ENCODE measurements at places on chromosomes 13 and 19.

DNA sequence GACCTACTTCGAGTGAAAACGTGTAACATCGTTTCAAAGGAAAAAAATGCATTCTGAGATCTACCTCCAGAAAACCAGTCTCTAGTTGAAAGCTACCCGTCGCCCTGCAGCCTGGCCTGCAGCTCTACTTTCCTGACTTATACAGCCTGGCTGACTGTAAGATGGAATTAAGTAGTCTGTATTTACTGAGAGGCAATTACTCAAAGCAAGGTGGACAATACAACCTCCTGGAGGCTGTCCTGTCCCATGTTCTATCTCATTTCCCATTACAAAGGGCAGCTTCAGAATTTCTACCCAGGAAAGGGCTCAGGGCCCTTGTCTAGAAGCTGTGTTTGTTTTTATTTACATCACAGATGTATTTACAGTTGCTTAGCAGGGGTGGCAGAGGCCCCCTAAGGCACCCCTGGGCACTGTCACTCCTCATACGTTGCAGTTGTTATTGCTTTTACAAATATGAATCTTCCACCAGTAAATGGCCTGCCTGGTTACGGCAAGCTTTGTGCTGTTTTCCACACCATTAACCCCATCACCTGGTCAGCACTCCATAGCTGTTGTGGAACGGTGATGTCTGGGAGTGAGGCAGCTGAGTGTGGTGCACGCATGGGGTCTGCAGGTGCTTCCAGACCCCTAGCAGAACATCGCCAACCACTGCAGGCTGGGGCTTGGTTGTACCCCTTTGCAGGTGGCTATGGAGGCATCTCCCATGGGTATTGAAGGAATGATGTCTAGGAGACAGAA, 46.3 kb upstream of the MTIF3 start:
- no peak for DNase-seq

DNA sequence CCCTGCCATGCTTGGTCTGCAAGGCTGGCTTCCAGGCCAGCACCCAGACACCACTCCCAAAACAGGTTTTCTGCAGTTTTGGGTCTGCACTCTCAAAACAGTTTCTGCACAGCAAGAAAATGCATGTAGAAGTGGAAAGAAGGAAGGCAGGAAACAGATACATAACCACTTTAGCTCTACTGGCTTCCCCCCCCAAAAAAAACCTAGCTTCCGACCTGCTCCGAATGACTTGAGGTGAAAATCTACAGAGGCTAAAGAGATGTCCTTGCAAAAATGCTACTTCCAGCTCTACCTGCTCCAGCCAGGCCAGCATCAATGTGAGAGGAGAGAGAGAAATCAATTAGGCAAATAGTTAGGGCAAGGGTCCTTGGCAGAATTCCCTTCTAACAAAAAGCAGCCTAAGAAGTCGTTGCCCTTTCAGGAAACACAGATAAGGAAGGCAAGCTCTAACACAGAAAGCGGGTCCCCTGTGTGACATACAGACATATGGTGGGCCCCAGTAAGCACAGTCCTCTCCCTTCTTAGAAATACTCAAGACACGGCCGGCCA, 3.4 kb downstream of the C19orf12 start:
- no peak for DNase-seq

- DNase-seq, result no peak
Observed at GRCh38 chr19:5360003-5360780, 19.6 kb upstream of the PTPRS start.

GRCh38 chr13:32432856-32433255, 4.9 kb upstream of the N4BP2L1 start:
- DNase-seq, result no peak

- no peak for DNase-seq
Observed at GRCh38 chr19:28542394-28543243, 670.3 kb downstream of the UQCRFS1 start.

GRCh38 chr13:21060338-21061028, 903 bp downstream of the LATS2 start:
- DNase-seq, result no peak

GRCh38 chr19:44571830-44572580, 41.4 kb upstream of the IGSF23 start:
- DNase-seq, result no peak

DNA sequence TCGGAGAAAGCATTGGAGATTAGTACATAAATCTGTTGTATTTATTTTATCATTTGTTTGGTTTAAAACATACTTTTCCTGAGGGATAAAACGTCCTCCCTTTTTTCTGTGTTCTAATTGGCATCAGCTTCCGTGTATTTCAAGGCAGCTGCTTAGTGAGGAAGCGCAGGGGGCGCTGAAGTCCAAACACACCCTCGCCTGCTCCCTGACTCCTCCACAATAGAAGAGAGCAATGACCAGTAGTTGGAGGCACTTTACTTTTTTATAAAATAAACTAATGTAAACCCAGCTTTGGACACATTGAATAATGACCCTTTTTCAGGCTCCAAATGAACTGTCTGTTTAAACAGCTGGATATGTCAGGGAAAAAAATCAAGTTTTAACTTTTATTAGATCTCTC, 79.9 kb downstream of the RNASEH2B start:
- DNase-seq, result no peak

DNA sequence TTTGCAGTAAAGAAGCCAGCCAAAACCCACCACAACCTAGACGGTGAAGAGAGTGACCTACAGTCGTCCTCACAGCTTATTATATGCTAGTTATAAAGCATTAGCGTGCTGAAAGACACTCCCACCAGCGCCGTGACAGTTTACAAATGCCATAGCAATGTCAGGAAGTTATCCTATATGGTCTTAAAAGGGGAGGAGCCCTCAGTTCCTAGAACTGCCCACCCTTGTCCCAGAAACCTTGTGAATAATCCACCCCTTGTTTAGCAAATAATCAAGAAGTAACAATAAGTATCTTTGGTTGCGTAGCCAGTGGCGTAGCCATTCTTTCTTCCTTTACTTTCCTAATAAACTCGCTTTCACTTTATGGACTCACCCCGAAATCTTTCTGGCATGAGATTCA, 227.9 kb upstream of the ARGLU1 start:
- DNase-seq, result no peak

- DNase-seq, result no peak
Observed at GRCh38 chr13:79231887-79232286, 174.2 kb downstream of the RBM26 start.

DNA sequence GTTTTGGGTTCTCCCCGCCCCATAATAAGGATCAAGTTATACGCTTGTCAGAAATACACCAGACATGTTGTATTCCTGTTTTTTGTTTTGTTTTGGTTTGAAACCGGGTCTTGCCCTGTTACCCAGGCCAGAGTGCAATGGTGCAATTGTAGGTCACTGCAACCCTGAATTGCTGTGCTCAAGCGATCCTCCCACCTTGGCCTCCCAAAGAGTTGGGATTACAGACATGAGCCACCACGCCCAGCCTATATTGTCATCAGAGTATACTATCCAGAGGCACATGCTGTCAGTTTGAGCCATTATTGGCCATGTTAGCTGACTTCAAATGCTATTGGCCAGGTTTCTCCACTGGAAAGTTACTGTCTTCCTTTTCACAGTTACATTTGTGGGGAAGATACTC, 9.8 kb downstream of the SAFB start:
- no peak for DNase-seq

- no peak for DNase-seq
Observed at GRCh38 chr19:46537136-46538097, 41.8 kb upstream of the PNMA8B start.

DNA sequence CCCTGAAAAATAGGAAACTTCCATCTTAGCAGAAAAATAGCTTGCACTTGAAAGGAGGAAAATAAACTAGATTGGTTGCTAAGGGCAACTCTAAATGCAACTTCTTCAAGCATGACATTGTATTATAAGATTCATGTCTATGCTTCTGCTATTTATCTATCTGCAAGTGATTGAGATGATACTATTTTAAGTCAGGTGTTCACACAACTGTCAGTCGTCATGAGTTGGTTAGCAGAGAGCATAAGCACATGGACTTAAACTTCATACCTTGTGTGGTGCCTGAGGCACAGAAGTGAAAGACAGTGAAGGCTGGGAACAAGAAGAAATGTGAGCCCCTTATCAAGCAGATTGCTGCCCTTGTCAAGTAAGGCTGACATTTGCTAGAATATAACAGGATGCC, 82.9 kb downstream of the SLITRK5 start:
- DNase-seq, result no peak

- DNase-seq, result no peak
Observed at GRCh38 chr19:32580353-32580900, 563 bp upstream of the PDCD5 start.

DNA sequence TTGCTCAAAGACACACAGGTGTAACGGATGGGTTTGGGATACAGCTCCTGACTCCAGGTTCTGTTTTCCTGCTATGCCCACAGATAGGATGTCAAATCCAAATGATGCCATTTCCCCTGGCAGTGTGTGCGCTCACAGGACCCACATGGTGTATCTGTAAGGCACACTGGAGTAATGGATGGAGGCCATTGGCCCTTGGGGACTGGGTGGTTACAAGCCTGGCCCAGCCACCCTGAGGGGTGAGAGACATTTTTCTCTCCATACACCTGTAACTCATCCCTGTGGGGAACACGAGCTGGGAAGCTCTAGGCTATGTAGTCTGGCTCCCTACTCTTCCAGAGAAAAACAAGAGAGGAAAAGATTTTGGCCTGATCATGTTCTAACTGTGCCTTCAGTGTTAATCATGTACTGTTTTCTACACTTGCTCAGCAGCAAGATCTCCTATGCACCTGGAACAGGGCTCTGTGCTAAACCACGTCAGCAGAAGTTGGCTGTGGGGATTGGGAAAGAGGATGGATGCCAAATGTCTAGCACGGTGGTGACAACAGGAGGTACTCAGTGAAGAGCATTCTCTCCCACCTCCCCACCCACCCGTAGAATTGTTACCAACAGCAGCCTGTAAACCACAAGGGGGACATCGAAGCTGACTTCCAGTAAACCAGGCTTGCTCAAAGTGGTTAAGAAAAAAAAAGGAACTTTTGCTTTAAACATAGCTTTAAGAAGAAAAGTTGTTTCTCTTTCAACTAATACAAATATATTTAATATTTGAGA, 237.0 kb downstream of the LACC1 start:
- DNase-seq, result no peak

- no peak for DNase-seq
Observed at GRCh38 chr13:71320452-71320851, 546.6 kb downstream of the DACH1 start.

- DNase-seq, result no peak
Observed at GRCh38 chr19:14582894-14583340, at the start of gene CLEC17A. TSS of gene CLEC17A (plus strand) at chr19:14583084. CDS start at chr19:14583161, 77 bp downstream.

- DNase-seq, result no peak
Observed at GRCh38 chr19:37077501-37077933, 716 bp upstream of the ZNF420 start.

- no peak for DNase-seq
Observed at GRCh38 chr19:690203-690602, 5.0 kb downstream of the PRSS57 start.

- no peak for DNase-seq
Observed at GRCh38 chr13:110398564-110399507, 91.8 kb downstream of the COL4A2 start.

DNA sequence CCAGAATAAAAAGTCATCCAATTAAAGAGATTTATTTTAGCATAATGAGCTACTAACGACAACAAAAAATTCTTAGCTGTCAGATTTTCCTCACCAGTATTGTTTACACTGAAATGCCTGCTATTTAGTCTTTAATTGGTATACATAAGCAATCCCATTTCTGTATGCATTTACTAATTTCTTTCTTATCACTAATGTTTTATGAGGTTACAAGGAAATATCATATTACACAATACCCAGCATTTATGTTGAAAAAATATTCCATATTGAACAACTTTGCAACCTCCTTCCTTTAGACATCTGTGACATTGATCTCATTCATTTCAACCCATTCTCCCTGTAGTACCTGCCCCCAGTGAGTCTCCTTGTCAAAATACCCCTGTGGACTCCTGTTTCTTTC, 135.4 kb downstream of the SLITRK6 start:
- DNase-seq, result no peak

- DNase-seq, result no peak
Observed at GRCh38 chr13:46542833-46543232, 10.1 kb upstream of the LRCH1 start.

DNA sequence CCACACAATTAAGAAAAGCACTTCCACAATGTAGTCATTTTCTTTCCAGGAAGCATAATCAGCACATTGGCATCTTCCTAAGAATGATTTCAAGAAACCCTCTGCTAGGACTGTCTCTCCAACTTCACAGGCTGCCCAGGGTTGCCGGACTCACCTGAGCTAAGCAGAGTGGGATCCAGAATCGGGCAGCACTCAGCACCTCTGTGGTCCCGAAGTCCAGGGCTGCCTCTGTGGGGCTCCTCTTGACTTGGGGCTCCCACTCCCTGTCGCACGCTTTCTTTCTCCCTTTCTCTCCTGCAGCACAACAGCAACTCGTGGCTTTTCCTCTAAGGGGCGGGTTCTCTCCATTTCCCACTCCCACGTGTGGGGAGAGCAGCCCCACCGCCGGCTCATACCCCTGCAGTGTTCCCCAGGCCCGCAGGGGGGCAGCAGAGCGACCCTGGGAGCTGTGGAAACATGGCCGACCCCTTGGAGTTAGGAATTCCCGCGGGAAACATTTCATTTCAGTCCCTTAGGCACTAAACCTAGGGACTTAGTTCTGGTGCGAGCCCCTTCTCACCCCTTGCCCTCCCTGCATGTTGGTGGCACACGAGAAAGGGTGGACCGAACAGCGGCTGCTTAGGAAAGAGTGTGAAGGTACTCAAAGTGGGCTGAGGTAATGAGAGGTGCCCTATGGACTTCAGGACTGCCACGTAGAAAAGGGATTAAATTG, at the start of gene TMEM272:
Gene TMEM272 (minus strand): TSS at position 316 of the 712 bp plus-strand sequence. CDS start 6,647 bp downstream, outside the sequence.
- peak; percentile 78 for DNase-seq

DNA sequence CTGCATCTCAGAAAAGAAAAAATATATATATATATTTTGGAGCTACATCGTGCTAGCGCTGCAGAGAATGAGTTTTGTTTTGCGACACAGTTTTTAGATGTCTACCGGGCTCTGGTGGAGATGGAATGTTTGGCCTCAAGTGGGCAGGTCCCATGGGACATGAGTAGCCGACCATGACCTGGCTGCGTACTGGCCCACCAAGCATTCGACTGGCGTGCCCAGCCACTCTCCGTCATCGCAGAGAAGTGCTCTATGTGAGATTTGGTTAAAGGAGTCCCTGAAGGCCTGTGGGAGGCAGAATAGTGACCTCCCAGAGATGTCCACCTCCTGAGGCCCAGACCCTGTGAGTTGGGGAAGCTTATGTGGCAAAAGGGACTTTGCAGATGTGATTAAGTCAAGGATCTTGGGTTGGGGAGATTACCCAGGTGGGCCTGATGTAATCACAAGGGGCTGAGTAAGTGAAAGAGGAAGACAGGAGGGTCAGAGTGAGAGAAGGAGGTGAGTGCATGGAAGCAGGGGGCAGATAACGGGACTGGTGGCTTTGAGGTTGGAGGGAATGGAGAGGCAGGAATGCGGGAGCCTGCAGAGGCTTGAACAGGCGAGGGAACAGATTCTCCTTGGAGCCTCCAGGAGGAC, 821 bp upstream of the LILRB4 start:
- no peak for DNase-seq

DNA sequence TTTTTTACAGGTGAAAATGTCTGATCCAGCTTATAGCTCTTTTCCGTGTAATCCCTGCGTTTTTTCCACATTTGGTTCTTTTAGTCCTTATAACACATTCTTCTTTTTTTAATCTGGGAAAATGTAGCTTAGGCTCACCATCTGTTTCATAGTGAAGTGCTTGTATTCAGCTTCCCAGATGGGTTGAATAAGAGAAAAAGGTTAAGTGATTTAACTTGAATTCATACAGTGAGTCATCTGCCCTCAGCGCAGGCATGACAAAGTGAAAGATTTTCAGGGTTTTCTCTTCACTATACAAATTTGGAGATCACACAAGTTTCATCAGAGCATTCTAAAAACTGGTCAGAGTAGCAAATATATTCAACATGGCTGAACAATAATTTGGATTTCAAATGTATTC, 224.8 kb downstream of the SPRY2 start:
- no peak for DNase-seq

Data from vagina (tissue), 2 donors.